Thoracic aorta (tissue), 2 donors: ENCODE measurements at places on chromosomes 6 and 20. TPM values are rescaled to one million over a fixed set of nuclear protein-coding genes. Genes with fewer than 3 reads are reported as not detected.

DNA sequence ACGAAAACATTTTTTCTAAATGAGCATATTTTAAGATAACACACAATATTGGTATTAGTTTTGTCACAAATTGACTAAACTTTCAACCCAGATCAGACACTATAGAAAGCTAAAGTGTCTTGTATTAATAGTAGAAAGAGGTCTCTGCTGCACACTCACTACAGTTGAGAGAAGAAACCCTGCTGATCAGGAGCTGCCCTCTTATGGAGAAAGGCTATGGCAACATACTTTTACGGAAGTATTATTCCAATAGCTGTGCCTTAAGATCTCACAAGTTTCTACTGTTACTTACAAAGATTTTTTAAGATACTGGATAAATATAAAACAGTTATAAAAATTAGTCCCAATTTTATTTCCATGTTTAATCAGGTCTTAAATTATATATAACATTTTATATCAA is 155.7 kb downstream of the RIMS1 start:
- no peak overlapping the region for H3K27ac ChIP-seq
- no peaks in the 10 kb centered on the region for H3K36me3 ChIP-seq
- DNase-seq, result no peak
- H3K27me3 ChIP-seq, result no peaks in the 10 kb centered on the region

GRCh38 chr6:51892750-51893149 is 194.7 kb downstream of the PKHD1 start:
- H3K27ac ChIP-seq, result no peak overlapping the region
- H3K4me3 ChIP-seq, result no peak overlapping the region
- no peaks in the 10 kb centered on the region for H3K27me3 ChIP-seq
- no peaks in the 10 kb centered on the region for H3K4me1 ChIP-seq
- no peak for DNase-seq

MYLK2 gene
- not detected for total RNA-seq

PTGIS gene
- 465 TPM for total RNA-seq

DNA sequence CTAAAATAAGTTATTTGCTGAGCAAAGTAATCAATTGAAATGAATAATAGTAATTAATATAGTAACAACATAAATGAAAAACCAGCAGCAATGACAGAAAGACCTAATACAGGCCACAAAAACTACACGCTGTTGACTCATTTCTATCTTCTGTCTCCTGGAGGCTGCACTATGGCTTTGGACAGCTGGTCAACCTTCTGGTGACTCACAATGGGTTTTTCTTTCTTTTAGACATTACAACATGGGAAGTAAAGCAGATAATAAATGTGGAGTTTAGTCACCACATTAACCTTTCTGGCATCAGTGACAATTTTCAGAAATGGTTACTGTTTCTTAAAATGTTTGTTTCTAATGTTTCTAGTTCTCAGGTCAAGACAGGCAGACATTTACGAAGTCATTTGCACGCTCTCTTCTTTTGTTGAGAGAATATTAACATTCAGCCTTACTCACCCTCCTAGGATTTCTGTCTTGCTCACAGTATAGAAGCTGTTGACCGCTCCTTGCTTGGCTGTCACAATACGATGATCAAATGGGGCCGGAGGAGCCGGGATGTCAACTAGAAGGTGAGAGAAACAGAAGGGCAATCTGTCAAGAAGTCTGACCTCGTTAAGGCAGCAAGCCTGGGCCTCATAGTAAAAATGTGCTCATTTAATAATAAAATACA is 62.2 kb downstream of the MYLK4 start:
- no peaks in the 10 kb centered on the region for H3K36me3 ChIP-seq
- DNase-seq, result no peak
- no peaks in the 10 kb centered on the region for H3K27me3 ChIP-seq

DNA sequence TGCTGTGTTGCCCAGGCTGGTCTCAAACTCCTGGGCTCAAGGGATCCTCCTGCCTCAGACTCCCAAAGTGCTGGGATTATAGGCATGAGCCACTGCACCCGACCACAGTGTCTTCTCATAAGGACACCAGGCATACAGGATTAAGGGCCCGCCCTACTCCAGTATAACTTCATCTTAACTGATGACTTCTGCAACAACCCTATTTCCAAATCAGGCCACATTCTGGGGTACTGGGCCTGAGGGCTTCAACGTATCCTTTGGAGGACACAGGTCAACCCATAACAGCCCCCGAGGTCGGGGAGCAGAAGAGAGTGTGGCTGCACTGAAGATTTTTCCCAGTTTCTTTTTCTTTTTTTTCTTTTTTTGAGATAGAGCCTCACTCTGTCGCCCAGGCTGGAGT is 39.7 kb downstream of the SUN5 start:
- DNase-seq, result no peak
- no peak overlapping the region for H3K27ac ChIP-seq
- no peaks in the 10 kb centered on the region for H3K27me3 ChIP-seq
- H3K4me1 ChIP-seq, result no peaks in the 10 kb centered on the region
- H3K4me3 ChIP-seq, result no peak overlapping the region
